ENCODE measurements at places on chromosomes 1 and 21.

DNA sequence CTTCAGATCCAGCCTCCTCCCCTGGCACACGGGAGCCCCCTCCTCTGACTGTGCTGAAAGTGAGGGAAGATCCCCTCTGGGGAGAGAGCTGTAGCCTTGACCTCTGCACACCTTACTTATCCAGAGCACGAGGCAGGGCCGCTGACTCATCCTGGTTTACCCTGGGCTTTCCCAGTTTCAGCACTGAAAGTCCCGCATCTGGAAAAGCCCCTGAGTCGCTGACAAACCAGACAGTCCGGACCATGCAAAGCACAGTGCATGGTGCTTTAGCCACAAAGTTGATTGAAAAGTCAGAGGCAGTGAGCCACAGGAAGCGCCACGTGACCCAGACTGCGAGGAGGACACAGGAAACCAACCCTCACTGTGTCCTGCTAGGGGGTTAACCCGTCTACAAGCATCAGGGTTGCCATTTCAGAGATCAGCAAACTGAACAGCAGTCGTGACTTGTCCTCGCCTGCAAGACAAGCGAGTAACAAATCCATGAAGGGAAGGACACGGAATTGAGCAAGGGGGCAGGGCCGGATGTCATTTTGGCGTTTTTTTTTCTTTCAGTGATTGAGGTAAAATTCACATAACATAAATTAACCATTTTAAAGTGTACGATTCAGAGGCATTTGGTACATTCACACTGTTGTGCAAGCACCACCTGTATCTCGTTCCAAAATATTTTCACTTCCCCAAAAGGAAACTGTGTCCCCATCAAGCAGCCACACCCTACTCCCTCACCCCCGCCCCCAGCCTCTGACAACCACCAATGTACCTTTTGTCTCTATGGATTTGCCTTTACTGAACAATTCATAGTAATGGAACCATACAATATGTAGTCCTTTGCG lies 19.9 kb upstream of the IFNGR2 start:
- DNase-seq, result no peak

DNA sequence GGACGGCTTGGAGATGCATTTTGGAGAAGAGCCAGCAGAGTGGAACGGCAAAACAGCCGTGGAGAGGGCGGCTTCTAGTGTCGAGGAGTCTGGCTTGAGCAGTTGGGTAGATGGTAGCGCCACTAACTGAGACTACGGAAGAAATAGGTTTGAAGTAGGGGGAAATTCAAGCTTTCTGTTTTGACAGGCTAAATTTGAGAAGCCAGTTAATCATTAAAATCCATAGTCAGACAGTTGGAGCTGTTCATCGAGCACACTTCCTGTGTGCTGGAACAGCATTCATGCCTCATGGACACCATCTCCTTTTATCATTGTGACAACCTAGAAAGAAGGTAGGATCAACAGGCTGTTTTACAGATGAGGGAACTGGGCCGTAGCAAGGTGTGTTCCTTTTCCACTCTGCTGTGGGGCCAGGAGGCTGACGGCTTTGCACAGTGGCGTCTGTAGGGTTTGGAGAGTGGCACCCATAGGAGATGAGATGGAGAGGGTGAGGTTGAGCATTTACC lies 3.4 kb upstream of the PKLR start:
- DNase-seq, result no peak

GRCh38 chr1:19759740-19760089 lies 40.0 kb downstream of the TMCO4 start:
- no peak for DNase-seq

- no peak for DNase-seq
Measured at GRCh38 chr1:24154215-24154614, 11.3 kb upstream of the IL22RA1 start.

DNA sequence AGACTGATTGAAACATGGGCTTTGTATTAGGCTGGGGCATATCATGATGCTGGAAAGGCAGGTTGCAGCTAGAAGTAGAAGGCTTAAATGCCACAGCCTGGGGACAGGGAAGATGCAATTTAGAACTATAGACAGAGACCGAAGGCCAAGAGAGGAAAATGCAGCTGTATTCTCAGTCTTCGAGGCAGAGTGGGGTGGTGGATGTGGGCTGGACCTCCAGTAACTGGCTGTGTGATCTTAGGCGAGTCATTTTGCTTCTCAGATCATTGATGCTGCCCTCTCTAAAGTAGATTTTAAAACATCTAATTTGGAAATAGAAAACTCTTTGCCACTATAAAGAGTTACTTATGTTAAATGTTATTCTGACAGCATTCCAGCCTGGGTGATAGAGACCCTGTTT lies 17.7 kb upstream of the SH2D2A start:
- no peak for DNase-seq
